Activated naive CD8-positive, alpha-beta T cell treated with anti-CD3 and anti-CD28 coated beads, Interleukin-2, amount 50 U/mL, for 24 hours (primary cell): ENCODE measurements at places on chromosomes 3 and 15.

GRCh38 chr3:97871801-97872524 lies 50.2 kb downstream of the CRYBG3 start:
- DNase-seq: peak; percentile 6

DNA sequence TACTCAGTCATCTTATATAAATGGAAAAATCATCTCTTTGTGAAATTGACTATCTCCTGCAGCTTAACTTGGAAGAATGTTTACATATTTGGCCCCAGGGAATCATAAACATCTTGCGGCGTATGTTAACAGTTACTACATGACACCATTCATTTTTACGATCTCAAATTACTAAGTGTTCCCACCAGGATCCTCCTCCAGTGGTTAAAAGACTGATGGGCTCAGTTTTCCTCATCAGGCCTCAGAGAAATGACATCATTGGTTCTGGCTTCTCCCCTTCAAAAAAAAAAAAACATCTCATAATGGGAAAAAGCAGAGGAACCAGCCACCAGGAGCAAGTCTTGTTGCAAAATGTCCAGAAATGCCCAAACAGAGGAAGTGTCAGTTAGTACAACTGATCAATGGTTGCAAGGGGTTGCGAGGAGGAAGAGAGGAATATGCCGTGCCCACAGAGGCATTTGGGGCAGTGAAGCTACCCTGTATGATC lies 70.5 kb upstream of the LIPC start:
- no peak for DNase-seq

GRCh38 chr3:155362808-155363689 lies 69.6 kb upstream of the STRIT1 start:
- DNase-seq: no peak

GRCh38 chr3:130546920-130547679 lies 30.1 kb downstream of the COL6A6 start:
- no peak for DNase-seq

DNA sequence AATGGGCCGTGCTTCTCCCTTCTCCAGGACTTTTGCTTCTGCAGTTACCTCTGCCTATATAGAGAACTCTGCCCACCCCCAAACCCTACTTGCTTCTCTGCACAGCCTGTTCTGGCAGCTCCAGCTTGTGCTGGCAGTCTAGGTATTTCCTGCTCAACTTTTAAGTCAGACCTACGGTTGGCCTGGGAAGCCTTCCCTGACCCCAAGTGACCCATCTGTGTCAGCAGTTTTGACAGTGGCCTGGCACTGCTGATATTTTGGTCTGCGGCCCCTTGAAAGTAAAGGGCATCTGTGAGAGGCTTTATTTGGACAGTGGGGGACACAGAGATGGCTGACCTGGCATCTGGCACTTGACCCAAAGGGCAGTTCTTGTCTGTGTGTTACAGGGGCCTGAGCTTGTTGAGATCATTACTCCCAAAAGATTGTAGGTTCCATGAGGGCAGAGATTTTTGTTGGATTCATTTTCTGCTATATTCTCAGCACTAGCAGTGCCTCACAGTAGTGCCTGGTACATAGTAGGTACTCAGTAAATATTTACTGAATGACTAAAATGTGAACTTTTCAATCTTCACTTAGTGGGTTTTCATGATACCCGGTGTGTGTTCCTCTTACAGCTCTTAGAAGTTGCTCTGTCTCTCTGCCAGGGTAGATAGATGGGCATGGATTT lies 55.2 kb upstream of the TRAK1 start:
- DNase-seq: no peak

DNA sequence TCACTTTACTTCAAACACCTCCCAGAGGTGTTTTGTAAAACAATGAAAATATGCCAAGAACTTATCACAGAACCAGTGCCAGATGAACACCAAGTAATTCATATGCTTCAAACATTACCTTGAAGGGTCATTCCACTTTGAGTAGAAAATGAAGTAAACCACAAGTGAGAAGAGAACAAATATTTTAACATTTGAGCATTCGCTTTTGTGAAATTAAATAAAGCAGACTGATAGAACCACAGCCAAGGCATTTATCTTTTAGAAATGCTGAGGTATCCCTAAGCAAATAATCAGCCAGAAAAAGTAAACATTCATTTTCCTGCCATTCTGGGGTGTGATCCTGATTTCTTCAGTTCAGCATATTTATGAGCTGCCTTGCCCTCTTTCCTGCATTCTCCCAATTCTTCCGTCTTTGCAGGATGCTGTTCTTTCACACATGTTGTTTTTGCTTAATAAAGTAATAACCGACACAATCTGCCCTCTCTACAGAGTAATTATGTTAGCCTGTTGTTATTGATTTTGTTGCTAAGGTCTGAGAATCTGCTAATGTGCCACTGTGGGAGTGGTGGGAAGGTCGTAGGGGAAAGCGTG lies 235.6 kb upstream of the TGFBR2 start:
- DNase-seq: no peak

- DNase-seq: no peak
Observed at GRCh38 chr15:77285057-77285997, 134.6 kb downstream of the PEAK1 start.

- no peak for DNase-seq
Observed at GRCh38 chr3:193932136-193932535, 203.8 kb upstream of the HES1 start.

- DNase-seq: peak; percentile 59
Observed at GRCh38 chr15:76057332-76058000, 2.3 kb upstream of the TMEM266 start.

DNA sequence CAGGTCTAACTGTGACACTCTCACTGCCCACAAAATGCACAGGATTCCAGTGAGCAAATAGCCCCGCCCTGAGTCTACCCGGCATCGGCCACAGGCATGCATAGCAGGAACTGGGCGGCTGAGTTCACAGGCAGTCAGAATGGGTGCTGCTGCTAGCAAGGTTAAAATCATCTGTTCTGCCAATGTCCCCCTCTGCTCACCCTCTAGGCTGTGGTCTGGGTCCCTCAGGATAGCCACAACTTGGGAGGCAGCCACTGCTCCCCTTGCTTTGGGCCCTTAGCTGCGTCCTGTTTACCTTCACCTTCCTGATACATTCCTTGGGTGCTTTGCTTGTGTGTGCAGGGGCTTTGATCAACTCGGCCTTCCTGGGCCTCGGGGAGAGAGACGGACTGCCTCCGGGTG lies 232.9 kb upstream of the RGMA start:
- DNase-seq: no peak

- DNase-seq: no peak
Observed at GRCh38 chr3:79038057-79038456, 729.7 kb downstream of the ROBO1 start.

- no peak for DNase-seq
Observed at GRCh38 chr3:50193286-50193685, 1.9 kb downstream of the GNAT1 start.

- peak; percentile 47 for DNase-seq
Observed at GRCh38 chr15:43251871-43252250, 14.9 kb downstream of the TGM5 start.

- DNase-seq: no peak
Observed at GRCh38 chr3:111173328-111173900, 101.8 kb downstream of the NECTIN3 start.

DNA sequence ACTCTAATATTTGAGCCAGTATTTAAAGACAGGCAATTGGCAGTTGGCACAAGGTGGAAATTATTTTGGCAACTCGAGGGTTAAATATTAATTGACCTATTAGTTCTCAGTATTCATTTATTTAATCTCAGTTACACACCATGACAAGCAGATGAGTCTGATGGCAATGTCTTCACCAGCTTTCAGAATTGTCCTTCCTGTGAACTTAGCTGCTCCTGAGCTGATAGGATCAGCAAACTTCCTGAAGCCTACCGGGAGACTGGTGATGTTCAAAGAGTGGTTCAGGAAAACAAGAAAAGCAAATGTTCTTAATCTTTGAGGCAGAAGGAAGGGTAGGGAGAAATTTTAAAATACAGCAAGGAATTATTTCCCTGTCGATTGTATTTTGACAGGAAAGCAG lies 522.2 kb downstream of the SOX2 start:
- DNase-seq: no peak

GRCh38 chr3:55191911-55192775 lies 264.3 kb upstream of the LRTM1 start:
- DNase-seq: no peak

DNA sequence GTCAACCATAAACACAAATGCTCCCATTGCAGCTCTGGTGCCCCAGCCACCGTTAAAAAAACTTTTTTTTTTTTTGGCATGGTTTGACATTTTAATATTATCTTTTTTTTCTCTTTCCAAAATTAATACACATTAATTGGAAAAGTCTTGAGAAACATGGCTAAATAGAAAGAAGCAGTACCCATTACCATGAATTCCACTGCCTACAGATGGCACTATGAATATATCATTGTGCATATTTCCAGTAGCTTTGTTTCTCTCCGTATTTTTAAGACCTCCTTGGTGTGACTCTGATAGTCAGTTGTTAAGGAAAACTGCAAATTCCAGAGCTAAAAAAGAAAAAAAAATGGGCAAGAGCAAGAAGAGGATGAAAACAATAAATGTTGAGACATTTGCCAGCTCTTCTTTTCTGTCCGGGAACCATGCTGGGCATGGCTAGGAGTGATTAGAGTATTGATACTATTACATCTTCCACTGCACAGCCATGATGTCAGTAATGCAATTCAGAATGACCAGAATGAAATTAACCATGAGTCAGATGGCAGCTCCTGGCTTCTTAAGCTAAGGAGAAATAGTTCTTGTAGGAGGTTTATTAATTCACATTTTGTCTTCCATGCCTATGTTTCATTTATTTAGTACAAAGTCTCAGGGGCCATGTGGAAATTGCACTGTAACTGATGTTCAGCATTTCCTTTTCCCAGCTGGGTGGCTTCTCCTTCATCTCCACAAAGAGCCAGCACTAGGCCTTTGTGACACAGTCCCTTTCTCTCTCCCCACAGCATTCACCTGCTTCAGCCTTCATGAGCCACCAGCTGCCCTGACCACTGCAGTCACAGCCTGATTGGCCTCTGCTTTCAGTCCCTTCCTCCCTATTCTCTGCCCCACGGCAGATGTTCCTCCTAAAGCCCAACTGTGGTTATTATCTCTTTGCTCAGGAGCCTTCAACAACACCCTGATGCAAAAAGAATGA lies 31.8 kb downstream of the SLC7A14 start:
- no peak for DNase-seq

DNA sequence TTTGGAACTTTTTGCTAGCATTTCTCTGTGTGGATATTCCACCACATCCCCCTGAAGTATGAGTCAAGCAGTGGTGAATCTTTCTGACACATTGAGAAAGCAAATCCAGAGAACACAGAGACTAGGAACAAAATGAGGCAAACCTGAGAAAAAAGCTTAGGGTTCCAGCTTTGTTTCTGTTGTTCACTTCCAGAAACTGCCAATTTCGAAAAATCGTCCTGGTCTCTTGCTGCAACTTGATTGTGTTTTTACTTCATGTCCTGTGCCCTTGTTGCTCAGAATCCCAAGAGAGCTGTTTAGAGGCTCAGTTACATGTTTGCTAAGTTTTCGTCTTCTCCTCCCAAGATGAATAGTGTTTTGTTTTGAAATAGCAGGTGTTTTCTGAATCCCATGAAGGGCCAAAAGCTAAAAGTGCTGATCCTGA lies 13.7 kb downstream of the MAP2K1 start:
- no peak for DNase-seq
